GM23248 (cell line): ENCODE measurements at places on chromosomes 4 and X. TPM values are rescaled to one million over a fixed set of nuclear protein-coding genes. Genes with fewer than 3 reads are reported as not detected.
A peak's percentile ranks its signal among the peaks of the same experiment; 100 is the strongest.

PPARGC1A gene
- total RNA-seq, result not detected in 2 replicates

TBX22 gene
- not detected in 2 replicates for total RNA-seq

GAGE12J gene
- not detected in 2 replicates for total RNA-seq

PABPC1L2B gene
- not detected in 2 replicates for total RNA-seq

TEX13C gene
- total RNA-seq, result not detected in 2 replicates

SASH3 gene
- total RNA-seq, result not detected in 2 replicates

ZFP92 gene
- total RNA-seq, result 0.11 TPM in 1 of 2 replicates, not detected in the other

ETFDH gene
- total RNA-seq, result 18.5 and 26.4 TPM in 2 replicates

SPANXN4 gene
- total RNA-seq, result not detected in 2 replicates

- DNase-seq, result no peak
Measured at GRCh38 chrX:136647677-136648360, at the start of gene CD40LG. TSS of gene CD40LG (plus strand) at chrX:136648158. CDS start at chrX:136648249, 91 bp downstream.

DNA sequence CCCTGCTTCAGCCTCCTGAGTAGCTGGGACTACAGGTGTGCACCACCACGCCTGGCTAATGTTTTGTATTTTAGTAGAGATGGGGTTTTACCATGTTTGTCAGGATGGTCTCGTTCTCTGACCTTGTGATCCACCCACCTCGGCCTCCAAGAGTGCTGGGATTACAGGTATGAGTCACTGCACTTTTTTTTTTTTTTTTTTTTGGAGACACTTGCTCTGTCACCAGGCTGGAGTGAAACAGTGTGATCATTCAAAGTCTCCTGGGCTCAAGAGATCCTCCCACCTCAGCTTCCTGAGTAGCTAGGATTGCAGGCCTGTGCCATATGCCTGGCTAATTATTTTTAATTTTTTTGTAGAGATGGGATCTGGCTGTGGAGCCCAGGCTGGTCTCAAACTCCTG is 338.8 kb downstream of the PPP3CA start:
- DNase-seq, result no peak

GRCh38 chr4:78753091-78753490 is 23.1 kb upstream of the BMP2K start:
- no peak for DNase-seq

- DNase-seq, result no peak
Measured at GRCh38 chr4:171031338-171031737, 781.9 kb upstream of the GALNTL6 start.

GRCh38 chr4:99624141-99624719 is 33.4 kb downstream of the C4orf54 start:
- DNase-seq, result no peak

DNA sequence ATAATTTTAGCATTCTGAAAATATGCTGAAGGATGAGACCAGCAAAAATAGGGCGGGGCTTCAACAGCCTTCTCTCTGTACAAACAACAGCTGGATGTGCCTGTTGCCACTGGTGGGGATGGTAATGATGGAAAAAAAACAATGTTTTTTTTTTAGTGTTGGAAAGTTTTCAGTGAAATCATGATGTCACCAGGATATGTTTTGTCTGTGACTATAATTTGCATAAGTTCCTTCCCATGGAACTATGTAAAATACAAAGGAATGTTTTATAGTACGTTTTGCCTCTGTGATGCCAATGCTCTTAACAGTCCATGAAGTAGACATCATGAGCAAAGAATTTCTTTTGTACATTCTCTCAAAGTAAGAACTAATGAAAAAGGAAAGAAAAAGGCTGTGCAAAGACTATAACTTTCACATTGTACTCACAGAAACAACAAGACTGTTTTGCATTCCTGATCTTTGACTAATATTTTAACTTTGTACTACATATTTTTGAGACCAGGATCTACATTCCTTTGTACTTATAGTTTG is 589.7 kb downstream of the SPRY1 start:
- peak; percentile 91 for DNase-seq

DNA sequence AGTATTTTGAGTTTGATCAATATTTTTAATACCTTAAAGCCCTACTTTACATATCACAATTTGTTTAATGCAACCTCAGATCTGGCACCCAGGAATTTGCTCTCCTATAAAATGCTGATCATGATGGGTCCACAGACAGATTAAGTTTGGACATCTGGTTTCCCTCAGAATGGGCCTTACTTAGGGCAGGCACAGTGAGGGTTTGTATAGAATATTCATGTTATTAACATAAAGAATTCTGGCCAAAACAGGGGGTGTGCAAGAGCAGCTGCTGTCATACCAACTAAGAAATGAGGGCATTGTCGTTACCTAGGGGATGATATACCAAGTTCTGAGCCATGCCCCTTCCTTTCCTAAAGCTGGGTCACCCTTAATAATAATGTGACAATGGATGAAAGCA is 37.5 kb upstream of the CENPU start:
- no peak for DNase-seq

- DNase-seq, result peak; percentile 78
Measured at GRCh38 chrX:19372170-19372546, 28.4 kb downstream of the PDHA1 start.

GRCh38 chrX:110000847-110001713 is 1.8 kb upstream of the TMEM164 start:
- no peak for DNase-seq

DNA sequence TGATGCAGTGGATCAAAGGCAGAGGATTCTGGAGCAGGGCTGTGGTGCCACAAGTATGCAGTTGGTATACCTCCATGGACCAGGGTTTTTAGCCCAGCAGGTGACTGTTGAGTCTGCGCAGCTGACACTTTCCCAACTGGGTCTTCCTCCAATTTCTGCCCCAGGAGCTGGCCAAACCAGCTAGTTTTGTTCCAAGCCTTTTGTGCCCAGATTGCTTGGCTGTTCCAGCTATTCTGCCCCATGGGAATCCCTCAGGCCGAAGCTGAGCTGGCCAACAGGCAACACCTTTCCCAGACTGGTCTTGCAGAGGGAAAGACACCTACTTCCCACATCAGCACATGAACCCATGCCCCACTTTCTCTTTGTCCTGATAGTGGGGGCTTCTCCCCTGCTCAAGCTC is 22.8 kb upstream of the ANKRD17 start:
- DNase-seq, result no peak

GRCh38 chrX:63918611-63919010 is 133.6 kb upstream of the ARHGEF9 start:
- DNase-seq, result peak; percentile 70

GRCh38 chr4:164345756-164346155 is 408.2 kb upstream of the SMIM31 start:
- no peak for DNase-seq

GRCh38 chrX:131264053-131264452 is 25.1 kb downstream of the IGSF1 start:
- no peak for DNase-seq

DNA sequence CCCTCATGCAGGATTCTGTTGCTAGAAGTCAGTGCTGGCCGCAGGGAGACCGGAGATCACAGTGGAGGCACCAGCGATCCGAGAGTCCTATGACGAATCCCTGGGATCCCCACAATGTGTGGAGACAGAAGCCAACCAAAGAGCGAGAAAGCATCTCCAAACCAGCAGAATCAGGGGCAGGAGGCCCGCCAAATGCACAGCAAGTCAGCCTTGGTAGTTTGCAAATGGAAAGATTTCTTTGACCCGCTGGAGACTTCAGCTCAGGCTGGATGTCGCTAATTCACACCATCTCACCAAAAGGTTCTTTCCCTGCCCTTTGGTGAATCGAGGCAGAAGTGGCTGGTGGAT is 505 bp upstream of the PKD2 start:
- DNase-seq, result no peak

- peak; percentile 67 for DNase-seq
Measured at GRCh38 chrX:9072281-9072680, 38.4 kb upstream of the FAM9B start.

- no peak for DNase-seq
Measured at GRCh38 chr4:44859477-44859876, 133.1 kb upstream of the GNPDA2 start.

GRCh38 chrX:22974616-22975015 is 25.1 kb upstream of the DDX53 start:
- no peak for DNase-seq

DNA sequence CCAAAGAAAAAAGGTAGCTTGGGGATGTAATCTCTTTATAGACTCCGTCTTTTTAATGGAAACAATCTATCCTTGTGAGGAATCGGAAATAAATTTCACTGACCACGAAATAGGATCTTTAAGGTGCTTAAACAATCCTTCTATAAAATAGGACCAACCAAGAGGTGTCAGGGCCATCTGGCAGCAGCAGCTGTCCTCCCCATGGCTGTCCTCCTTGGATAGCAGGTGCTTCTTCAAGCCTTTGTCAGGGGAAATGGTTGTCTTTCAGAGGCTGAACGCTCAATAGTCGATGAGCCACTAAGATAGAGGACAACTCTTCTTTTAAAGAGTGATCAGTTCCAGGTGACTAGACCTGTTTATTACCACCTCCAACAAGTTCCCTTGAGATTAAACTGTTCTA is 231.0 kb downstream of the ADGRL3 start:
- no peak for DNase-seq

- DNase-seq, result no peak
Measured at GRCh38 chrX:16718824-16719333, 533 bp upstream of the SYAP1 start.
